ENCODE measurements at places on chromosomes 12 and 14.
A peak's percentile ranks its signal among the peaks of the same experiment; 100 is the strongest.

GRCh38 chr14:92190768-92191167 lies 69.0 kb downstream of the CPSF2 start:
- DNase-seq = no peak

GRCh38 chr12:130873106-130873795 lies 1.4 kb downstream of the RAN start:
- no peak for DNase-seq

DNA sequence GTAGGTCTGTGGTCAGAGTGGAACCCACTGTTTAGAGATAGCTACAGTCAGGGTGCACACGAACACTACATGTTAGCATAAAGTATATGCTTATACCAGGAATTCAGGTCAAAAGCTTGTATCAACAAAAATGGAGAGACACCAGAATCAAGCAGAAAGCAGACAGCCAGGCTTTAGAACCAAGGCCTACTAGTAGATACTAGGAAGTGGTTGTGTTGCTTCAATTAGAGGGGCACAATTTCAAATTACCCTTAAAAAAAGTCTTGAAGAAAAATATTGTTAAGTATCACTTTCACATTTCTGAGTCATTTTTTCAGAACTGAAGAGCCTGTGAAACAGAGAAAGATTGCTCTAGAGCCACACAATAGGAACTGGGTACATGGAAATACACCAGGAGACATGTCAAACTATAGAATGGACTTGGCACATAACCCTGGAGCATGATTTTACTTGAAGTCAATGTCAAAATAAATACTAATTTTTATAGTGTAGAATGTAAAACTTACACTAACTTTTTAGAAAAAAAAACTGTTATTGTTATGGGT lies 41.6 kb downstream of the LRRC9 start:
- no peak for DNase-seq

DNA sequence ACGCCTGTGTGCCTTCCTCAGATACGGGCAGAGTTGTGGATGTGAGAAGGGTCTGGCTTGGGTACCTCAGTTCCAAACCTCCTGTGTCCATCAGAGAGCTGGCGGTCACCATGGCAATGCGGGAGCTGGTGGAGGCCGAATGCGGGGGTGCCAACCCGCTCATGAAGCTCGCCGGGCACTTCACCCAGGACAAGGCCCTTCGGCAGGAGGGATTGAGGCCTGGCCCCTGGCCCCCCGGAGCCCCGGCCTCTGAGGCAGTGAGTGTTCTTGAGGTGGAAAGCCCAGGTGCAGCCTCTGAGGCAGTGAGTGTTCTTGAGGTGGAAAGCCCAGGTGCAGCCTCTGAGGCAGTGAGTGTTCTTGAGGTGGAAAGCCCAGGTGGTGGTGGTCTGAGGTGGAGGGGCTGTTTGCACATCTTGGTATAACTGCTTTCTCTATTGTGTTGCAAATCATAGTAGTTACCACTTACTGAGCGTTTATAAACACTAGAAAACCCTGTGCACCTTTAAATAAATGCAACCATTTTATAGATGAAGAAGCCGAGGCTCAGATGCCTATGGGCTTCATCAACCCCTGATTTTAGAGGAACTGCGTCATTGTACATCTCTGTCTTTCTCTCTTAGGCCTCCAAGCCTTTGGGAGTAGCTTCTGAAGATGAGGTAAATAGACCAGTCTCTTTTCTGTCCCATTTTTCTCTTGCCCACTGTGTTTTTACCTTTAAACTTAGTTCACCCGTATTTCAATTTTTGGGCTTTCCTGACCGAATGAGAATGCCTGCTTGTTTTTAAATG lies 976 bp downstream of the PEX5 start:
- no peak for DNase-seq

GRCh38 chr14:56814519-56814959 lies 4.3 kb upstream of the OTX2 start:
- no peak for DNase-seq

GRCh38 chr12:108357834-108358579 lies 18.9 kb upstream of the CMKLR1 start:
- DNase-seq = no peak

DNA sequence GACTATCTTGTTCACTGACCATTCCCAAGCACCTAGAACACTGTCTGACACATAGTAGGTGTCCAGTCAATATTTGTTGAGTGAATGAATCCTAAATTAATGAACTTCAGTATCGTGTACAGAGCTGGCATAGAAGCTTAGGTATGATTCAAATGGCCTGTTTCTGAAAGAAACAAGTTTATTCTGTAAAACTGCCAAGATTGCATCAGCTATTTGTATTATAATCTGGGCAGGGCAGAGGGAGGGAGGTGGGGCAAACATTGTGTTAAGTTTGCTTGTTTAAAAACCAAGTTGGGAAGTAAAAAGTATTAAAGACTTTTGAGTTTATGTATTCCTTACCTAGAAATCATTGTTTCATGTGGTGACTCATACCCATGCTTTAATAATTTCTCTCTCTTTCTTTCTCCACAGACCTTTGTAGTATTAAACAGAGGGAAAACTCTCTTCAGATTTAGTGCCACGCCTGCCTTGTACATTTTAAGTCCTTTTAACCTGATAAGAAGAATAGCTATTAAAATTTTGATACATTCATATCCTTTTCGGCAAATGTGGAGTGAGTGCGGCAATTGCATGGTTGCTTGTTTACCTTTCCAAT lies 92.8 kb downstream of the SCN8A start:
- DNase-seq = peak; percentile 69

GRCh38 chr14:94756310-94756882 lies 13.5 kb downstream of the GSC start:
- DNase-seq = no peak

GRCh38 chr12:127363392-127363791 lies 903.6 kb upstream of the TMEM132C start:
- DNase-seq = peak; percentile 15

DNA sequence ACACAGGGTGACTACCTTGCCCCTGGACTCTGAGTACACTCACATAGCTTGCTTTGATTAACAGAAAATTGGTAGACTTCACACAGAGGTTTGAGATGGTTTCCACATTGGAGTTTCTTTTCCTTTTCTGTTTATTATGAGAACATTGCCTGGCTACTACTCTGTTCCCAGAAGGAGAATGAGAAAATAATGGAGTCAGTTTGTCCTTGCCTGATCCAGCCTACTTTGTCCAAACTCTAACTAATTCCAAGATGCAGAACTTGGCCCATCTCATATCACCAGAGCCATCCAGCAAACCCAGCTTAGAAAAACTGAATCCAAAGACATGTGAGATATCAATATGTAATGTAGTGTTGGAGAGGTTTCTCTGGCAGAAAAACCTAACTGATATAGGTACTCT lies 20.4 kb downstream of the TAS2R50 start:
- no peak for DNase-seq

GRCh38 chr12:68913682-68914081 lies 19.3 kb downstream of the CPM start:
- peak; percentile 37 for DNase-seq

DNA sequence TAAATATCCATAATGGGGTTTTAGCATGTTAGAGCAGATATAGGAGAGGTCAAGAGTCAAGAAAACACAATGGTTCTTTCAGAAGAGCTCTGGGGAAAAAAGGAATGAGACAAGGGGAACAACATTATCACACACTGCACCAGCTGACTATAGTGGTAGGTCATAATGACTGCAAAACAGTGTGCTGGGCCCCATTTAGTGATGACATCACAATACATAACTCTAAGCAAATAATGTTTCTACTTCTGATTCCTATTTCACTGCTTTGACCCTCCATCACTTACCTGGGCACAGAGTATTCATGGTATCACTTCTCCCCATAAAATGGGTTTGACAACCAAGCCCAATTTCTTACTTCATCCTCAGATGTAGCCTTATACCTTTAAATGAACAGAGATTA lies 62.1 kb downstream of the GARIN6 start:
- DNase-seq = no peak

DNA sequence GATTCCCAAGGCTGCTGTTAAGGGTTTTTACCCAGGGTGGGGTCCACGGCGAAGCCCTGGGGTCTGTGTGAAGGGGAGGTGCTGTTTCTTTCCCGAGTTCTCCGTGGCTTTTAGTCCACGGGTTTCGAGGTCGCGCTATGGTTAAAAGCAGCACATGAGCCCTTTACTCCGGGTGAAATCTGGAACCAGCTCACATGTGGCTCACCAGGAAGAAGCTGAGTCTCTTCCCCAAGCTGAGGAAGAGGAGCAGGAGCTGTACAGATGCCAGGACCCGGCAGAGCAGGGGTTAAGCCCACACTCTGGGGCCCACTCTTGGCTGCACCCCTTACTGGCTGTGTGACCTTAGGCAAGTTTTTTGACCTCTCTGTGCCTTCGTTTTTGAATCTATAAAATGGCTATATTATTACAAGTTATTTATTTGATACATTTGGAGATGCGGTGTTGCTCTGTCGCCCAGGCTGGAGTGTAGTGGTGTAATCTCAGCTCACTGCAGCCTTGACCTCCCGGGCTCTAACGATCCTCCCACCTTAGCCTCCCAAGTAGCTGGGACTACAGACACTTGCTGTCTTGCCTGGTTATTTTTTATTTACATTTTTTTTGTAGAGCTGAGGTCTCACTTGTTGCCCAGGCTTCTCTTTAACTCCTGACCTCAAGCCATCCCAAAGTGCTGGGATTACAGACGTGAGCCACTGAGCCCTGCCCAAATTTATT lies 266.3 kb downstream of the AACS start:
- DNase-seq = peak; percentile 0

DNA sequence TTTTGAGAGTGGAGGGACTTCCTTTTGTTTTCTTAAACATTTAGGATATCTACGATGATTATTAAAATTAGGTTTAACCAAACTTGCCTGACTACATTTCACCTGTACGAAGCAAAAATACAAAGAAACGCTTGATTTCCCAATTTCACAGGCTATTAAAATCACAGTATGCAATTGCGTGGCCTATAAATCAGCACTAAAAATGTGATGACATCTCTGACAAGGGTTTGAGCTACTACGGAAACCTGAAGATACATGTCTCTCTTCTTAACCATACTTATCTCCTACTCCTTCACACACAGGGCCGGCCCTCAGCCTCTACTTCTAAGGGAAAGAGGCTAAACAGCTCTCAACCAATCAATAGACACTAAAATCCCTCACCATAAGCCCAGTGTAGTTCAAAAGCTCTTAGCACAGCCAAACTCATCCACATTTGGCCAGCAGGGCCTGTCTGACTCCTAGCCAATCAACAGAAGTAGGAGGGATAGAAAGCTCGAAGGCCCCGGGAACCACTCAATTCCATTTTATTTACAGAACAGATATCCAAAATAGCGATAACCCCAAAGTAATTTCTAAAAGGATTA lies 137.3 kb downstream of the FOXN3 start:
- no peak for DNase-seq
